ENCODE measurements at places on chromosomes 16 and 17.

DNA sequence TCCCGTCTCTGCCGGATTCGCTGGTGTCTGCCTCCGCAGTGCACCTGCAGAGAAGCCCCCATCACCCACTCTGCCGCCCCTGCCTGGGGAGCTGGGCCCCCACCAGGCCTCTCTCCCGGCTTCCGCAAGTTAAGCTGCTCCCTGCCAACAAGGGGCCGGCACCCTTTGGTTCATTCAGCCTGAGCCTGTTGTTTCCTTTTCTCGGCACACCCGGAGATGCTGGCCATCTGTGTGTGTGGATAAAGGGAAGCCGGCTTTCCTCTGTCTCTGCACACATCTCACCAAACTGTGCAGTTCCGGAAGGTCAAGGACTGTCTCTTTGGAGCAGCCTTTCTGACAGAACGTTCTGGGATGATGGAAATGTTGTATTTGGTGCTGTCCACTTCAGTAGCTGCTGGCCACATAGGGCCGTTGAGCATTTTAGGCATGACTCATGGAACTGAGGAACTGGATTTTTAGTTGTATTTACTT, 6.8 kb downstream of the MAPK8IP3 start:
- no peak for DNase-seq

- DNase-seq = no peak
These were observed 11.8 kb downstream of the TTYH2 start for GRCh38 chr17:74224959-74225725.

DNA sequence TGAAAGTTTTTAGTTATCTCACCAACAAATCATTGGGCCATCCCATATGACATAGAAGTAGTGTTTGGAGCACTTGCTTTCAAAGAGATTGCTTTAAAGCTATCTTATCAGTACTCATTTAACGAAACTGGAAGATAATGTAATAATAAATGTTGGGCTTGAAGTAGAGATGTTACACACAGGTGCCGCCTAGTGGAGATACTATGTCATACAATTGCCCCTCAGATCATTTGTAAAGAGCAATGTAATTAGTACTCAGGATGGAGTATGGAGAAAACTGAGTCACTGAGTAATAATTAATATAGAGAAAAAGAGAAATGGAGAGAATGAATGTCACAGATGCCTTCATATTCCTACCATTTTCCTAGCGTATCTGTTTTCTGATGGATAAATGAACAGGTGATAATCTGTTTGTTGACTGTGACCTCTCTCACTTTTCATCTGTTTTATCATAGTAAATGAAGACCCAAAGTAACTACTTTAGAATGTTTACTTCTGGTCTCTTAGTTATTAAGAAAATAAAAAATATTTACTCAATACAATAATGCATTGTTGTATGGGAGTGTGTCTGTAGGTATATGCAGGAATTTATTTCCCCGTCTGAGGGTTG, 80.4 kb downstream of the EFCAB5 start:
- DNase-seq = no peak

DNA sequence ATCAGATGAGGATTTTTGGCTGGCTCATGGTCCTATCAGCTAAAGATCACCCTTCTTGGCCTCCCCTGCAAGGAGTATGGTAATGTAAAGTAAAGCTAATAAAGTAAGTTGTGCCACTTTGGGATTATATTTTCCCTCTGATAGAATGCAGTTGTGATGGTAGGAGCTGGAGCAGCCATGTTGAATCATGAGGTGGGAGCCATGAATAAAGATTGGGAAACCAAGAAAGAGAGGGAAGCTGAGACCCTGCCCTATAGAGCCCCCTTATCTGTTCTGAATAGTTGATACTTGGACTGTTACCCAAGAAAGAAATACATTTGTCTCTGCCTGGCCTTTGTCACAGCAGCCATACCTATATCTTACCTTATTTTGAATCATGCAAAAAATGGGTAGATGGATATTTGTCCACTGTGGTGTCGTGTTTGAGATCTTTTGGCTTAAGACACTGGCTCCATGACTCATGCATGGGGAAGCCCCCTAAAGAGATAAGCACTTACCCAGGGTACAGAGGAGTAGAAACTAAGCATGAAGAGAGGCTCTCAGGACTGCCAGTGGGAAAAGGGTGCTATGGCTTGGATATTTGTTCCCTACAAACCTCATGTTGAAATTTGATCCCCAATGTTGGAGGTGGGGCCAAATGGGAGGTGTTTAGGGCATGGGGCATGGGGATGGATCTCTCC, 17.7 kb upstream of the TVP23A start:
- no peak for DNase-seq

DNA sequence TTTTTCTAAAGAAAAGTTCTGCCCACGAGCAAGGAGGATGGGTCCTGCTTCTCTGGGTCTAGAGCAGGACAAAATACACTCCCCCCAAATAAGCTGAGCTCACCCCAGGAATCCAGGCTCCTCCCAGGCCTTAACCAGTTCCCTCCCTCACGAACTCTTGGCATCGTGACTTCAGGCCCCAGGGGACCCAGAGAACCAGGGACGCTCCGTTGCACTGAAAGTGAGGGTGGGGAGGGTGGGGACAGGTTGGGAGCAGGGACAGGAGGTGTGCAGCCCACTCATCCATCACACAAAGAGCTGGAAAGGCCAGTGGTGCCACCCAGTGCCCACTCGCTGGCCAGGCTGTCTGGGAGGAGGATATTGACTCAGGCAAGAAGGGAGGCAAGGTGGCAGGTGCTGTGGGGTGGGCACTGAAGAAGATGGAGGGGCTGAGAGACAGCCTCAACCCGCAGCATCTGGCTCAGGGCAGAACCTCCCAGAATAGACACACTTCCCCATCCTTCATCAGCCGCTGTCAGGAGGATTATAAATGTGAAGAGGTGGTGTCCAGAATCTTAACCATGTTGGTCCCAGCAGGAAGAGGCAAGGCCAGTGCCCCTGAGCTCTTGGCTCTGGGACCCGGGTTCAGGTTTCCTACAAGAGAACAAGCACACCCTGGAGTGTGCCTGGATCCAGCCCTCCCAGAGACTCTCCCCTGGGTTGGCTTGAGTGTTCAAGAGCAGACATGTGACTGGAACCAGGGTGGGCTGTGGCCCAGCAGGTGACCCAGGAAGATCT, 67.9 kb upstream of the RPL38 start:
- DNase-seq = no peak

DNA sequence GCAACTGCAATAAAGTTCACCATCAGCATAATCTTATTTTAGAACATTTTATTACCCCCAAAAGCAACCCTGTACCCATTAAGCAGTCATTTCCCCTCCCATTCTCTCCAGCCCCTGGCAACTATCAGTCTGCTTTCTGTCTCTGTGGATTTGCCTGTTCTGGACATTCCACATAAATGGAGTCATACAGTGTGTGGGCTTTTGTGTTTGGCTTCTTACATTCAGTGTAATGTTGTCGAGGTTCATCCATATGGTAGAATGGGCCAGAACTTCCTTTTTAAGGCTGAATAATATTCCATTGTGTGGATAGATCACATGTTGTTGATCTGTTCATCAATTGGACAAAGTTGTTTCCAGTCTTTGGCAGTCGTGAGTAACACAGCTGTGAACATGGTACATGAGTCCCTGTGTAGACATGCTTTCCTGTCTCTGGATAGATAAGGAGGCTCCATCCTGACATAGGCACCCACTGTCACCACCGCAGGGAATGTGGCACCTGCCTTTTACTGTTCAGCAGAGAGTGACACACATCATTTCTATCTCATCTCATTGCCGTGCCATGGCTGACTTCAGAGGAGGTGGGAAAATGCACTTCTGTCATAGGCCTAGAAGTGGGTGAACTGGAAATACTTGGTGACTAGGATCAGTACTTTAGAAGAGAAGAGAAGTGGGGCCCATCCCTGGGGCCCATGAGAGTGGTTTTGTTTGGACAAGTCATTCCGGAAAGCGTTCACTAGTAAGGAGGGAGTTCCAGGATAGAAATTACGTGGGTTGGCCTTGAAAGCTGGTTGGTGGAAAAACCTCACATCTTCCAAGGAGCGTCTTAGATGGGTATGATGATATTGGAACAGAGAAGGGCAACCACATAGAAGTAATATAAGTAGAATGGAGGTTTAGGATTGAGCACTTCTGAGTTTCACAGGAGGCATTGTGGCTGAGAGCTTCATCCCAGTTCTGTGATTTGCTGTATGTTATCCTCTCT, 25.8 kb downstream of the EPN2 start:
- no peak for DNase-seq

DNA sequence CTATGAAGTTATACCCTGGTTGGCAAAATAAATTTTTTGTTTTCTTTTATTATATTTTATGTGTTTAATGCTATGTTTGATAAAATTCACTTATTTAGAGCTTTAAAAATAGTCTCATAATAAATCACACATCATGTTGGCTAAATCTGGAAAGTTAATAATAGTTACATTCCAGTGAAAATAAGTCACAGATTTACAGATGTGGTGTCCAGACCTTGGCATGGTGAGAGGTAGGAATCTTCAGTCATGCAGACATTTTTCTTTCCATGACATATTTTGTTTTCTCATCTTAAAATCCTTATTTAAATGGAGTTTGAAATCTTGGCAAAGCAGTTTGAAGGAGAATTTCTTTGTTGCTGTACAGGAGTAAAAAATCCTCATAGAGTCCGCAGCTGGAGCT, 48.1 kb upstream of the GOSR1 start:
- DNase-seq = peak; percentile 47

DNA sequence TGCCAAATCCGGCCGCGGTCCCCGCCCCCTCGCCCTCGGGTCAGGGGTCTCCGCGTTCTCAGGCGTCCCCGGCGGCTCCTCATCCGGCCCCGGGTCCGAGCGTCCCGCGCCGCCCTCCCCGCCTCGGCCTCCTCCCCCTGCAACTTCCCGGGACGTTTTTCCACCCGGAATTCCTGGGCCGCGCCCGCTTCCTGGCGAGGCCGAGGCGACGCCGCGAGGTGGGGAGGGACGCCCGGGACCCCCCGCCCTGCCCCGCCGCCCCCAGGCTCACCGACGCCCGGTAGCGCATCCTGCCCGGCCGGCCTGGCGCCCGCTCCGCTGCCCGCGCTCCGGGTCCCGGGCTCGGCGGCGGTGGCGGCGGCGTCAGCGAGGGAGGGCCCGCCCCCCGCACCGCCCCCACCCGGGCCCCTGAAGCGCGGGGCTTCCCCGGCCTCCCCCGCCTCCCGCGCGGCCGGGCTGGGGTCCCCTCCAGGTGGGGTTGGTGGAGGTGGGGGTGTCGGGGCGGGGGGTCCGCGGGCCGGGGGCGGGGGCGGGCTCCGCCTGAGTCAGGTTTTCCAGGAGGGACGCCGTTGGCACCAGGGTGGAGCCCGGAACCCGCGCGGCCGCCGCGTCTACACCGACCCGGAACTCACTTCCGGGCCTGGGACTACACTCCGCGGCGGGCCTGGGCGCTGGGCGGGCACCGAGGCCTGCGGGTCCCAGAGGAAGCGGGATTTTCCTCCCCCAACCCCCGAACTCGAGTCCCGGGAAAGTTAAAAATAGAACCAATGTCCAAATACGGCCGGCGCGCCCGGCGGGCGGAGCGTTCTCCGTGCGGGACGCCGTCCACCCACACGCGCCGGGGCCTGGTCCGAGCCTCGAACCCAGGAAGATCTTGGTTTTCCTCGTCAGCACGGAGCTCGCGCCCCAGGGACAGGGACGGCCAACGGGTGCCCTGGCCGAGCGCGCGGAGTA, 6.8 kb downstream of the MYO1C start:
- DNase-seq = no peak

DNA sequence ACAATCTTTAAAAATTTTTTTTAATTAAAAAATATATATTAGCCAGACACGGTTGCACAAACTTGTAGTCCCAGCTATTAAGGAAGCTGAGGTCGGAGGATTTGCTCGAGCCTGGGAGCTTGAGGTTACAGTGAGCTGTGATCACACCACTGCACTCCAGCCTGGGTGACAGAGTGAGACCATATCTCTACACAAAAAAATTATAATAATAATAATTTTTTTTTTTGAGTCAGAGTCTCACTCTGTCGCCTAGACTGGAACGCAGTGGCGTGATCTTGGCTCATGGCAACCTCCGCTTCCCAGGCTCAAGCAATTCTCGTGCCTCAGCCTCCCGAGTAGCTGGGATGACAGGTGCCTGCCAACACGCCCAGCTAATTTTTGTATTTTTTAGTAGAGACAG, 23.8 kb downstream of the LITAF start:
- no peak for DNase-seq

DNA sequence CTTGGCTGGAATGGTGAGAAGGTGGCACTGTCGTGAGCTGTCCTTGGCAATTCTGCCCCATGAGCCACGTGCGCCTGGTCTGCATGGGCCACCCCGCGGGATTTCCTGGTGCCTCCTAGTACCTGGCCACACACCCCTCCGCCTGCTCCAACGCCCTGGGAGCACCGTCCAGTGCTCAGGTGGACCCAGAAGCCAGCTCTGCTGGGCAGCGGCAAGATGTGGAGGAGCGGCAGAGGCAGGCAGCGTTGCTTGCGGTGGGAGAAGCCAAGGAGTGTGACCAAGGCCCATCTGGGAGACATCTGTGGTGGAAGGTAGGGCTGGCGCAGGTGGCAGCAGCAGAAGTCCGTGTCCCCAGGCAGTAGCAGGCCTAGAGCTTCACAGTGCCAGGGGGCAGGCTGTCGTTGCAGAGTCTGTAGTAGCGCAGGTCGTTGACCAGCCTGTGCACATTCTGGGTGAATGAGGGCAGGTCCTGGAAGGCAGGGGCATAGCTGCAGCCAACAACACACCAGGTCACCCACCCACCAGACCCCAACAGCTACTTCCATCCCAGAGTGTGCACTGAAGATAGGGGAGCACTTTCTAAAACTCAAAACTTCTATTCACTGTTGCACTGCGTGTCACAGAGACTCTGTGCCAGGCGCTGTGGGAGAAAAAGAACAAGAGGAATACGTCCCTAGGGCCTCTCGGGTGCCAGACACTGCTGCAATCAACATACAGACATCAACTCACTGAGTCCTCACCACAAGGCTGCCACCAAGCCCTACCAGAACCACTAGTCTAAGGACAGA, 34.9 kb upstream of the GSG1L start:
- DNase-seq = no peak

- DNase-seq = no peak
These were observed 6.4 kb upstream of the DCAF7 start for GRCh38 chr17:63543822-63544420.

DNA sequence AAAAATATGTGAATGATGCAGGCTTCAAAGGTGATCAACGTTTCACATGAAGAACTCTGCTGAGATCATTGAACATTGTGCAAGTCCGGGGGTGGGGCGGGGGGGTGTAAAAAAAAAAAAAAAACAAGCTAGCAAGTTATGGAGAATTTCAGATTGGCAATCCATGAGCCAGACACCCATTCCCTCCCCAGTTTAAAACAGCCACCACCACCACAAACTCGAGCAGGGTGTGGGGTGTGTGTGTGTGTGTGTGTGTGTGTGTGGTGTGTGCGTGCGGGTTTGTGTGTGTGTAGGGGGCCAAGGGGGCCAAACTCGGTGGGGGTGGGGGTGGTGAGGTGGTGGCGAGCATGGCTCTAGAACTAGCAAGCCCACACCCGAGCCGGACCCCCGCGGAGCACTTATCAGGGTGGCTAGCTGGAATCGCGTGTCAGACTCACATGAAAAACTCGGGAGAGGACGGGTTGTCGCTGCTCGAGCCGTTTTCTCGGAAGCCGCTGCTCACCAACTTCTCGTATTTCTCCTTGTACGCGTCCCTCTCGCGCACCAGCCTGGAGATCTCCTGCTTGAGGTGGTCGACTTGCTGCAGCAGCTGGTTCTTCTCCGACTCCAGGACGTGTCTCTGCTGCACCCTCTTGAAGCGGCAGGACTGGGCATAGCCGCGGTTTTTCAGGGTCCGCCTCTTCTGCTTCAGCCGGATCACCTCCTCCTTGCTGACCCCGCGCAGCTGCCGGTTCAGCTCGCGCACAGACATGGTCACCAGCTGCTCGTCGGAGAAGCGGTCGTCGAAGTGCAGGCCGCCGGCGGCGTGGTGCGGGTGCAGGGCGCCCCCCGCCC, 2.0 kb downstream of the MAF start:
- DNase-seq = no peak
